ENCODE measurements at places on chromosomes 6 and 20.

DNA sequence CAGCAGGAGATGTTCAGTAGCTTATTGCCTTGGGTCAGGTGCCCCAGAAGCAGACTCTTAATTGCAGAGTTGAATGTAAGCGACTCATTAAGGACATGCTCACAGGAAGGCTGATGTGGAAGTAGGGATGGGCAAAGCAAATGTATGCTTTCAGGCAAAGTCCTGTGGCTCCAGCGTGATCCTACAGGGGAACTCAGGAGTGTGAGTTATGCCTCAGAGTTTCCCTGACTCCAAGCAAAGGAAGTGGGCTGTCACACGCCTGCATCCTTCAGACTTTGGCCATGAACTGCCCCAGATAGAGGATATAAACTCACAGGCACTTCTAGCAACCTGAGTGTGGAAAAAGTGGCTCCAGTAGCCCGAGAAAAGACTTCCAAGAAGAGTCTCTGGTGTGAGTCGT lies 64.9 kb upstream of the ZNF133 start:
- no peak for DNase-seq

GRCh38 chr6:126113261-126113660 lies 126.9 kb downstream of the TRMT11 start:
- no peak for DNase-seq

- DNase-seq = no peak
These were observed 409.5 kb downstream of the BTBD3 start for GRCh38 chr20:12327205-12327604.

DNA sequence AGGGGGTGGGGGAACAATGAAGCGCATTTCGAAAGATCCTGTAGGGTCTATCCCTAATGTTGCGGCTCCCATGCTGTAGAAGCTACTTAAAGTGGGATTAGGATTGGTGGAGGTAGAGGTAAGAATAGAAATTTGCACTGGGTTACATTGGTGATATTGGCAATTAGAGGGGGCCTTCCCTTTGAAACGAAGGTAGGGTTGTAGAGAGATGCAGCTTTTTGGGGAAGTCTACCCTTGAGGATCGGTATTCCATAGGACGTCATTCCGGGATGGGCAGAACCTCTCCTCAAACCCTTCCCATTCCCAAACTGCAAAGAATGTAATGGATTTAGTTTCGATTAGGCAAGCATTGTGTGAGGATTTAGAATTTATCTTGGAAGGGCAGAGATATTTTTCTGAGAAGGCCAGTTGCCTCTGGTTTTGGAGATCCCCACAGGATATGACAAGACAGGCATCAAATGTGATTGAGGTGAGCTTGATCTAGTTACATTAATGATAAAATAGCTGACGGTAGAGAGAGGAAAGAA lies 5.4 kb upstream of the ZNFX1 start:
- DNase-seq = no peak

- DNase-seq = no peak
These were observed 361.4 kb upstream of the JAG1 start for GRCh38 chr20:11035211-11035610.

GRCh38 chr20:44969300-44969894 lies 3.1 kb downstream of the STK4 start:
- no peak for DNase-seq

DNA sequence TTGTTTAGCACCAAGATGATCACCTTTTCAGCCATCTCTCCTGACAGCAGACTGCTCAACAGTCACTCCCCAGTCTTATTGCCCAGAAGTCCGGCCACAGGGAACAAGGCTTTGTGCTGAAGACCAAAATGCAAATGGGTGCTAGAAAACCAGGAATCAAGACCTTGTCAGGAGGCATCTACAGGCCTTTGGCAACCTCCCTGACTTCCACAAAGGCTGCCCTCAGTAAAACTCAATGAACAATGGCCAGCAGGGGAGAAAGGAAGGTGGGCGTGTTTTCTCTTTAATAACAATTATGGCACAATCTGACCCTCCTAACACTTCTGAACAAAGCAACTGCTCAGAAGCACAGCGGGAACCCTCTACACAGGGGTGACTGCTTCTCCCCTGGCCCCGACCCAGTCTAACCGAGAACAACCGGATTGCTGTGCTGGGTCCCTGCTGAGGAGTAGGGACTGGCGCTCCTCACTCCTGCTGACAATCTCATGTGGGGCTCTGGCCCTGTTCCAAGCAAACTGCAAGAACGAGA lies 41.6 kb downstream of the PLCG1 start:
- DNase-seq = peak; percentile 64

DNA sequence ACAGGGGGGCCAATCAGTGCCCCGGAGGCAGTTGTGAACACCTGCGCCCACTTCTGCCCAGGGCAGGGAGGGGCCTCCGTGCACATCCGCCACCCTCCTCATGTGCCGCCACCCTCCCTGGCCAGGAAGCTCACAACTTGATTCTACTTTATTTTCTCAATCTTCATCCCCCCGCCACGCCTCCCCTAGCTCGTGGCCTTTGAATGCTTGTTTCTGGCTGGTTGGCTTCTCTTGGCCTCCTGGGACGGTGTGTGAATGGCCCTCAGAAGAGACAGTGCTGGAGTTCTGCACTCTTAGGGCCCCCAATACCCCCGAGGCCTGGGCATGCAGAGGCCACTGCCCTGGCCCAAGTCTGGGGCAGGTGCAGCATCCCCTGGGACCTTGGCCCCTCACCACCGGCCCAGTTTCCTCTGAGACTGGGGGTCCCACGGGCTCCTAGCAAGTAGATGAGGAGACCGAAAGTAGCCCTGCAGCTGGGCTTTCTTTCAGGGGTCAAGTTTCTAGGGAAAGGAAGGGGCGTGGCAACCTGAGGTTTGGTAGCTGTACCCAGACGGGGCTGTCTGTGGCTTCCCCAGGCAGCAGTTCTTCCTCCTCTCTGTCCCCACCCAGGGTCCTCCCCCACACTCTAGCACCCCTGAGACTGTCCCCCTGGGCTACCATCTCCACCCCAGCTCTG lies 1.3 kb downstream of the RGS19 start:
- DNase-seq = no peak

GRCh38 chr6:149728499-149729234 lies 10.8 kb upstream of the LATS1 start:
- no peak for DNase-seq
